ENCODE measurements at places on chromosomes 11 and 22. TPM values are rescaled to one million over a fixed set of nuclear protein-coding genes. Genes with fewer than 3 reads are reported as not detected.
A peak's percentile ranks its signal among the peaks of the same experiment; 100 is the strongest.

The RIC8A gene
- total RNA-seq = 97.5 TPM

The SERPINH1 gene
- total RNA-seq = 92.4 TPM

DNA sequence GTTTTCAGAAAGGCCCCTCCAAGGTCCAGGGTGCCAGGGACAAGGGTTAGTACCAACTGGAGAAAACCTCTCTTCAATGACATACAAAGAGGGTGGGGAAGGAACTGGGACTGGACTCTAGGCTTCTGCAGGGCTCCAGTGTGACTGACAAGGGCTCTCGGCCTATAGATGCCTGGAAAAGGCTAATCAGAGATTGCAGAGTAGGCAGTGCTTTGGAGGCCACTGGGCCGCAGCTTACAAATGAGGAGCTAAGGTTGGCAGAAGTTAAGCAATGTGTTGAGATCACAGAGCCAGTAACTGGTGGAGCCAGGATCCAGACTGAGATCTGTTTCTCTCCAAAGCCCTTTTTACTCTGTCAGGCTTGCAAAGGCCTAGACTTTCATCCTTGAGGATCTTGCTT, 7.4 kb upstream of the DGKZ start:
- DNase-seq = no peak

DNA sequence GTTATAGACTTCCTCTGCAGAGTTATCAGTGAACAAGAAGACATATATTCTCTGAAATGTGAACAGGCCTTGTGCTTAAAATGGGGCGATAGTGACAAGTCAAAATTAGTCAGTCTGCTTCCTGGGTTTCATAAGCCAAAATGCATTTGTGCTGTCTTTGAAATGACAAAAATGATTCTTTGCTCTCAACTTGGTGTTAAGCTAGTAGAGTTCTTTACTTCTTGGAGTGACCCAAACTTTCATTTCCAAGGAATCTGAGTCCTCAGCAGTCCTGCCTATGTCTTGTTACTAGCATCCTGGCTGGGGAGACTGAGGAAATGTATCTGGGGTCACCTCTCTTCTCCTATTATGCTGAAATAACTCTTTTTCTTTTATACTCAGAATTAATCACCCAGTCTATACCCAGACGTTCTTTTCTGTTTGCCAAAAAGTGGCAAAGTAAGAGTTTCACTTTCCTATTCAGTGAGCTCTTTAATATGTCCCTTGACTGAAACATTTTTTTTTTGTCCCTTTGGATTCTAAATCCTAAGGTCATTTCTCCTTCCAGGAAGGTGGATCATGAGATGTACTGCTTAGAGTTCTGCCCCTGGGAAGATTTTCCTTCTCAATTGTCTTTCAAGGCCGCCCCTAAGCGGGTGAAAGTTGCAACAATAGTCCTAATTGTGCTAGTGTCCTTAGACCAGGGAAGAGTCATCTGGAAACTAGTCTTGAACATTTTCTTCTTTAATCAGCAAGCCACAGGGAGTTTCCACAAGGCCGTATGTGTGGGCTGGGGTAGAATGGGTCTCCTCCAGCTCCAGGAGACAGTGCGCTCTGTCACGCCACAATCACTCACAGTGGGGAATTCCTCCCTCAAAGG, 53.0 kb upstream of the RDX start:
- no peak for DNase-seq

DNA sequence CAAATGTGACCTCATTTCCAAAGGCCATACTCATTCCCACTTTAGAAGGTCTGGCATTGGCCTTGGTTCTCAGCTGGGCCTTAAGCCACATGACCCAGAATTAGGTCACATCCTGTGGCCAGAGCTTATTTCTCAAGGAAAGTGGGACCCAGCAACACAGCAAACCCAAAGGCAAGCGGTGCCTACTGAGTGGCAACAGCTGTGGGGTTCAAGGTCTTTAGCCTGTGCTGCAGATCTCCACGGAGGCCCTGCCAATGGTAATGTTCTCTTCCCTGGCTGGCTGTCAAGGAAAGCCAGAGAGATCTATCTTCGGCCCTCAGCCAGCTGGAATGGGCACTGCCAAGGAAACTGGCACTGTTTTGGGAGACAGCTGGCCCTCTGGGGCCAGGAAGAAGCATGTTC, 41.5 kb upstream of the TP53I11 start:
- no peak for DNase-seq

The CD81 gene
- total RNA-seq = 294 TPM

DNA sequence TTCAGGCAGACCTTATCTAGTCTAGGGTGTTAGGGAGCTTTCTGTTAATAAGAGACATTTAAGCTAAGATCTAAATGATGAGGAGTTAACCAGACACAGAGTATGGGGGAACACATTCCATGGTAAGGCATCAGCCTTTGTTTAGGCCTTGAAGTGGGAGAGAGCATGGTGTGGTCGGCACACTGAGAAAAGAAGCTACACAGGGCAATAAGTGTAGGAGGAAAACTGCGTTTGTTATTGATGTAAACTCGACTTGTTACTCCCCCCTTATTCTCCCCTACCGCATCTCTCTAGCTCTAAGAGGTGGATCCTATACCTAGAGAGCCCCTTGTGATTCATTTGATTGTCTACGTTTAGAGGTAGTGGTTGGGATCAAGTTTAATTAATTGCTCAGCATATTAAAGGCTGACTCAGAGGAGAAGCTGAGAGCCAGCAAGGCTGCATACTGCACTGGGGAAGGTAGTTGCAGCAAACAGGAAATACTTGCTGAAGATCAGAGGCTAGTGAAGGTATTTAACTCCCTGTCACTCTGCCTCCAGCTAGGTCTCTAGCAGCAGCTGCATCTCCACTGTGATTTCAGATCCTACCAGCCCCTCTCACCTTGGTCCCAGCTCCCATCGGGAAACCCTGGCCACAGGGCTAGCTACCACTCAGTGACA, 86.8 kb upstream of the TEAD1 start:
- DNase-seq = no peak

DNA sequence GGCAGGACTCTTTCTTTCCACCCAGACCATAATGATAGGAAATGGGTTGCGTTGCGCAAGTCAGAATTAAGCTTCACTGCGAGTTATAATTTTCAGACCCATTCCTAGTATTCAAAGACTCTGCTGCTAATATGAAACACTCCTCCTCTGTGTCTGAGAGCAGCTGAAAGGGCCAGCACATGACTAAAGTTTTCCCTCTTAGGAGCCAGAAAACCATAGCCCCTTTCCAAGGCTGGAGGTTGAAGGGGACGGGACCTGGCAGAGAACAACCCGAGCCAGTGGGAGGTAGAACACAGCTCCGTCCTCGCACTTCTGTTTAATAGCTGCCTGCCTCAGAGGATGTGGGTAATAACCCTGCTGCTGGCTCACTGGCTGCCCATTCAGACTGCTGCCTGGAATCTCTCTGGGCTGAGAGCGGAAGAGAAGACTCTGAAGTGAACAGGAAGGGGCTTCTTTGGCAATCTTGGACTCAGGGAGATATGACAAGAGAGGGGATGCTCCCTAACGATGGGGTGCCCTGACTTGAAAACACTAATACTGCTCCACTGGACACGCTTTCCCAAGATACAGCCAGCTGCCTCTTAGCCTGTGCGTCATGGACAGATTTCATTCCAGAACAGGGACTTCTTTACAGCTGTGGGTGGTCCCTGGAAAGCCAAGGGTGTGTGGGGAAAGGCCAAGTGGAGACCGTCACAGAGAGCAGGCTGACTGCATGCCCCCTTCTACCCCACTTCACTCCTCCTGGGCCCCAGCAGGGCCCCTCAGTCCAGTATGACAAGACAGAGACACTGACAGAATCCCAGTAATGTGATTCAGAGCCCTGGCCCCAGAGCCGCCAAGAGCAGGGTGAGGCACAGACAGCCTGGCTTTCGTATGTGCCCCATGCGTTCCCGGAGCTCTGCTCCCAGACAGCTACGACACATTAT, 156.9 kb downstream of the FEZ1 start:
- no peak for DNase-seq

The OR52I2 gene
- total RNA-seq = not detected

DNA sequence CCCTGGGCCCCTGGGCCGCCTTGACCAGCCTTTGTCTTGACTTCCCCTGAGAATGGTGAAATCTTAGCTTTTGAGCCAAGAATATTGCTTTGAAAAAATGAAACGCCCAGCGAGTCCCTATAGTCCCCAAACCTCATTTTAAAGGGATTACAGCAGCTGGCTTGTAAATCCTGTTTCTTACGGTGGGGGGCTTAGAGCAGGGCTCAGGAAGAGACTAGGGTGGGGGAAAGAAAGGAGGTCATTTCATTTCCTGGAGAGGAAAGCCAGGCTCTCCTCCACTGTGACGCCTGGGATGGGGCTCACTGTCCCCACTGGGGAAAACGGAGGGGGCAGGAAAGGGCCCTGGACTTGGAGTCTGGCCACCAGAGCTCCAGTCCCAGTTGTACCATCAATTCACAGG, 72.2 kb upstream of the ALX4 start:
- no peak for DNase-seq

The SAA1 gene
- not detected for total RNA-seq

The TOMM22 gene
- total RNA-seq = 35.0 TPM

- DNase-seq = no peak
Measured at GRCh38 chr11:69396948-69397307, 84.5 kb upstream of the LINC01488 start.

DNA sequence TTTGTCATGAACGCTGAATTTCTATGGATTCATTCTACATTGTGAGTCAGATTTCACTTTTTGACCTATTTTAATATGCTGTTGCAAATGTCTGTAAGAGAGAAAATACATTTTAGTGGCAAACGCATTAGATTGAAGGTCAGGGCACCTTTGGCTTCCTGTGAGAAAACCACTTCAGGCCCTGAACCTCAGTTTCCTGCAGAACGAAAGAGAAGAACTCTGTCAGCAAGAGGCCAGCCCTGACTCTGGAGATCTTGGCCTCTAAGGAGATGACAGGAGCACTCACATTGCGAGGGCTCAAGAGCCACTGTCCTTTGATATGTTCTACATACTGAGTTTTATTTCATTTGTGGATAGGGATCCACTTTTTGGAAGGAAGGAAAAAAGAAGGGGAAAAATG, 83.6 kb downstream of the KCNJ1 start:
- no peak for DNase-seq

- no peak for DNase-seq
Measured at GRCh38 chr22:36356708-36357624, 30.8 kb downstream of the MYH9 start.

DNA sequence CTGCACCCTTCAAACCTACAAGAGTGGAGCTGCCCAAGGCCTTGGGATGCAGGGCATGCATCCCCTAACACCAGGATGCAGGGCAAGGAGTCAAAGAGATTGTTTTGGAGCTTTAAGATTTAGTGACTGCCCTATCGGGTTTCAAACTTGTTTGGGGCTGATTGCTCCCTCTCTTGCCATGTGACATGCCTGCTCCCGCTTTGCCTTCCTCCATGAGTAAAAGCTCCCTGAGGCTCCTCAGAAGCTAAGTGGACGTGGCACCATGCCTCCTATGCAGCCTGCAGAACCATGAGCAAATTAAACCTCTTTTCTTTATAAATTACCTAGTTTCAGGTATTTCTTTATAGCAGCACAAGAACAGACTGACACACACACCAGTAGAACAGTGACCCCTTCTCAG, 15.8 kb upstream of the CSF2RB start:
- DNase-seq = no peak

DNA sequence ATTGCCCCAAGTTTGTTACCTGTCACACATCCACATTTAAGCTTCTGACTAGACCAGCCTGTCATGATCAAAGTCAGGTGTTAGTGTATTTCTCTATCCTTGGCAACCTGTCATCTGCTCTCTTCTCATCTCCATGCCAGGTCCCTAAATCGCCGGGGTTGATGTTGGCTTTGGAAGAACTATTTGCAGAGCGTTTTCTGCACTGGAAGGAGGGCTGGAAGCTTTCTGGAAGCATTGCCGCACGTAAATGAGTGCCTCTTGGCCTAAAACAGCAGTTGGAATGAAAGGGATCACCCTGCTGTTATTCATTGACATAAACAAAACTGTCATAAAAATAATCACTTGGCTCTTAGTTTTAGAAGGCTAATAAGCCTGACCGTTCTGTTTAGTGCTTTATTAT, 1.4 kb downstream of the TTC12 start:
- no peak for DNase-seq

- peak; percentile 18 for DNase-seq
Measured at GRCh38 chr11:81007046-81007445, 1566.2 kb upstream of the TENM4 start.

GRCh38 chr11:69293819-69294505, at the start of gene MYEOV:
Gene MYEOV (plus strand): TSS chr11:69294155. CDS start chr11:69295355, 1,200 bp downstream.
- peak; percentile 29 for DNase-seq

The CARD18 gene
- not detected for total RNA-seq

DNA sequence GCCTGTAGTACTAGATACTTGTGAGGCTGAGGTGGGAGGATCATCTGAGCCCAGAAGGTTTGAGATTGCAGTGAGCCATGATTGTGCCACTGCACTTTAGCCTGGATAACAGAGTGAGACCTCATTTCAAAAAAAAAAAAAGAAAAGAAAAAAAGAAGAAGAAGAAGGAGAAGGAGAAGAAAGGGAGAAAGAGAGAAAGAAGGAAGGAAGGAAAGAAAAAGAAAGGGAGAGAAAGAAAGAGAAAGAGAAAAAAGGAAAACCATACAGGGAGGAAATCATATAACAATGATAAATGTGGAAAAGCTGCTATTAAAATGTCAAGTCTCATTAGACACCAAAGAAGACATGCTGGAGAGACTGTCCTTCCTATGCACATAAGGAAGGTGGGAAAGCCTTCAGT, 5.7 kb upstream of the PRDM10 start:
- no peak for DNase-seq

- no peak for DNase-seq
Measured at GRCh38 chr22:44660051-44660830, 41.8 kb upstream of the PRR5 start.

Data from hematopoietic multipotent progenitor cell (in vitro differentiated cells).